CD4-positive, alpha-beta T cell treated with Interleukin-6 for 4 hours (primary cell): ENCODE measurements at places on chromosomes 4 and X.

DNA sequence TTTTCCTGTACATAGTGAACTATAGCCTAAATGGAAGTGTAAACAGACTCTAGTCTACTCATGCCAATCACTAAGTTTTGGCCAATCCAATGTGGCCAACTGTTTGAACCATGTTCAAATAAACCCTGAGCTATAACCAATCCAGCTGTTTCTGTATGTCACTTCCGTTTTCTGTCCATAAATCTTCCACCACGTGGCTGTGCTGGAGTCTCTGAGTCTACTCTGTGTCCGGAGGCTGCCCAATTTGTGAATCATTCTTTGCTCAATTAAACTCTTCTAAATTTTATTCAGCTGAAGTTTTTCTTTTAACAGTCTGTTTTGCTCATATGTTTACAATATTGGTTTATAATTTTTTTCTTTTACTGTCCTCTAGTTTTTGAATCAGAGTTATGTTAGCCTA, 112.3 kb upstream of the BANK1 start:
- DNase-seq: no peak

DNA sequence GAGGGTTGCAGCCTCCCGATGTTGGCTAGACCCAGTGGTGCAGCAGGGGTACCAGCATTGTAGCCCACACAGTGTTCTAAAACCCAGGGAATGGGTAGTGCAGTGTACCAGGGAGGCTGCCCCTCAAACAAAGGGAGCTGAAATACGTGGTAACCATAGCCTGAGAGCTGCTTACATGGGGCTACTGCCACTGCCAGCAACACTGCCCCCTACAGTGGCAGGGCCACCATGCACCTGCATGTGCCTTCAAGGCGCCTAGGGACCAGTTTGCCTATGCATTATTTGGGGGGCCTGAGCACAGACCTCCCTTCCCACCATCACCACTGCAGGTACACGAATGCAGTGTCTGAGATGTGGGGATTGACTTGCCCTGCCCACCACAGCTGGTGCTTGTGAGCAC, 21.0 kb upstream of the BMP15 start:
- DNase-seq: no peak

DNA sequence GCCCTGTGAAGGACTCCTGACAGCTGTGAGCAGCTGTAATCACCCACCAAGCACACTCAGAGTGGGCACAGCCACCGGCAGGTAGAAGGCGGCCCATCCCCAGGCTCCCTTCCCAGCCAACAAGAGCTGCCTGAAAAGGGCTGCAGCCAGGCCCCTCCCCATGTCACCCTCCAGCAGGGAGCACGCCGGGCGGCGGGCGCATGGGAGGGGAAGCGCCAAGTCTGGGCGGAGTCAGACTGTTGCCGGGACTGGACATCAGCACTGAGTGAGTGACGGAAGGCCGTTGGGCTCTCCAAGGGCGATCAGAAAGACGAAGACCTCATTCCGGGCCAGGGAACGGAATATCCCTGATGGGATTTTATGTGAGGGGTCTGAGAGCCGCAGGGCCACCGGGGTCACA, 82.1 kb downstream of the PPP2R2C start:
- no peak for DNase-seq

DNA sequence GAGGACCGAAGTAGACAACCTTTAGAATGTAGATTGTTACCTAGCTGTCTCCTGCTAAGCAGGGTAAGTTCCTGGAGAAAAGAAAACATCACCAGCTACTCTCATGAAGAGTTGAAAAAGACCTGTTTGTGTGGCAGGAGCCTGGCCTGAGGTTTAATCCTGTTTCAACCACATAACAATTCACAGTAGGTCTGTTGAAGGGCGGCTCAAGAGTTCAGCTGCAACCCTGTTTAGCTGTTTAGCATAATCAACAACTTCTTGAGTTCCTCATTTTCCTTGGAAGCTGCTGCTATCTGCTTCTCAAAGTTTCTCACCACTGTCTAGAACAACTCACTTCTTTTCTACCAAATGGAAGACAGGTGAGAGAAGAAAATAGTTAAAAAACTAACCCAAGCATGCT, 170.4 kb upstream of the TET2 start:
- DNase-seq: no peak

DNA sequence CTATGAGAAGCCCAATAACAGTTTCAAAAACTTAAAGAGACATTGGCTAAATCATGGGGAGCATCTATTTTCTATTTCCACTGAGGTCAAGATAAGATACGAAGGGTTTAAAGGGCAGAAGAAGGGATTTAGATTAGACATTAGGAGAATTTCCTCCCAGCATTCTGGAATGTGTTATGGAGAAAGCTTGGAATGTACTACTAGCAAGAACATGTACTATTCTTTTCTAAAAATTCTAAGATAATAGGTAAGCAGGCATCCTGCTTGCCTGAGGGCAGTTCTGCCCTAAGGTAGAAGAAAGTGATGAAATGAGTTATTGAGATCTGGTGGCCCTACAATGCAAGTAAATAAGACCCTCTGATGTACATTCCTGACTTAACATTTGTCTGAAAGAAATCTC, 279.2 kb downstream of the NR3C2 start:
- no peak for DNase-seq

GRCh38 chrX:18674417-18674787, 2.5 kb upstream of the RS1 start:
- peak; percentile 13 for DNase-seq

DNA sequence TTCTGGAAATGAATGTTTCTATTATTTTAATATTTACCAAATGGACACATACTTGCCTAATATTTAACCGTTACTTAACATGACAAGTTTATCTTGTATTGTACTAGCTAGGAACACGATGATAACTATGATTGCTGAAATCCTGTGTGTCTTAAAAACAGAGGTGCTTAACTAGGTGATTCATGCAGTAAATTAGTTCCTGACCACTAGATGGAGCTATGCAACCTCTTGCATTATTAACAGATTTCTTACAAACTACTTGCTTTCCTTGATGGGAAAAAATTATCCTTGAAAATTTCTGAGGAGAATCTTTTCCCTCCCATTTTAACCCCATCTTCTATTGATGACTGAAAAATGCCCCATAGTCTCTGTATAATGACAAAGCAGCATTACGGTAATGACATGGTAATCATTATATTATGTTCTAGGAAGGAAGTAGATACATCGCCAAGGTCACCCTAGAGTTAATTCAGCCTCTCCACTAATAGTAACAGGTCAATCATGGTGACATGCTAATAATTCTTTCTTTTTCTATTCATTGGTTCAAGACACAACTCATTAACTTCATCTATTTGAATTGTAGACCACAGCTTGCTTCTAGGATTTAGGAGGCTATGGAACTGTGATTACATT, 844.2 kb downstream of the RAPGEF2 start:
- DNase-seq: no peak

DNA sequence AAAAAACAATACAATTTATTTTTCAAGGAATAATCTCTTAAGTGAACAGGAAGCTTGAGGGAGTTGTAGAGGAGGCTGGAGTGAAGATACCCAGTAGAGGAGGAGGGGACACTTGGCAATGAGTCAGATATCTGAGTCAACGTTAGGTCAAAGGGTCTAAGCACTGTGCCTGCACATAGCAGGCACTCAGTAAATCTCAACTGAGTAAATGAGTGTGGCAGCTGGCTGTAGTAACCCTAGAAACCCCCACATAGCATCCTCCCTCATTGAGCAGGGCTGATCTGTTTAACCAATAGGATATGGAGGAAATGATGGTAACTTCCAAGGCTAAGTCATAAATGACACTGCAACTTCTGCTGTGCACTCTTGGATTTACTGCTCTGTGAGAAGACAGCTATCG, 186.0 kb upstream of the FAM241A start:
- no peak for DNase-seq

DNA sequence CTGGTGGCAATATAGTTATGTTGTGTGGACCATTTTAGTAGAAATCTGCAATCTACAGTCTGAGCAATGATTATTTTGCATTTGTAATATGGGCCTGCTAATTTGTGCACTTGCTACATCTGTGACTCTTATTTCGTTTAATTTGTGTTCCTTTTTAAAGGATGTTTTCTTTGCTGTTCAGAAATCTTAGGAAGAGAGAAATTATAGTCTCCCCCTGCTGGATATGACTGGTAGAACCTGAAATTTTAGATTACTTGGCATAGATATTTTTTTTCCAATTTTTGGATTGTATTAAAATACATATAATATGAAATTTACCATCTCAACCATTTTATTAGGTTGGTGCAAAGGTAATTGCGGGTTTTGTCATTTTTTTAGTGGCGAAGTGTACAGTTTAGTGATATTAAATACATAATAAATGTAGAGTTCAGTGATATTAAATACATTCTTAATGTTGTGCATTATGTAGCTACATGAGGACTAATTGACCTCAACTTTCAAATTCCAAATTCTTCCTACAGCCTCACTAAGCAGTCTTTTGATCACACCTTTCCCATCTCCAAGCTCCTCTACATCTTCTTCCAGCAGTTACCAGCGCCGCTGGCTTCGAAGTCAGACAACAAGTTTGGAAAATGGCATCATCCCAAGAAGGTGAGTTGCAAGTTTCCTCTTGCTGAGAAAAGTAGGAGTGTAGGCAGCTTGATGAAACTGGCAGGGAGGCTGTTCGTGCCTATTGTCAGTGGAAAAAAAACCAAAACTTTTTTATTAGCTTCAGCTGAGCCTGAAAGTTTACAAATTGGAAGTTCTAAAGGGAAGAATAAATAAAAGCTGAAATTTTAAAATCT, 82.2 kb downstream of the FNIP2 start:
- no peak for DNase-seq

GRCh38 chrX:85964744-85965143, 82.6 kb downstream of the CHM start:
- no peak for DNase-seq

DNA sequence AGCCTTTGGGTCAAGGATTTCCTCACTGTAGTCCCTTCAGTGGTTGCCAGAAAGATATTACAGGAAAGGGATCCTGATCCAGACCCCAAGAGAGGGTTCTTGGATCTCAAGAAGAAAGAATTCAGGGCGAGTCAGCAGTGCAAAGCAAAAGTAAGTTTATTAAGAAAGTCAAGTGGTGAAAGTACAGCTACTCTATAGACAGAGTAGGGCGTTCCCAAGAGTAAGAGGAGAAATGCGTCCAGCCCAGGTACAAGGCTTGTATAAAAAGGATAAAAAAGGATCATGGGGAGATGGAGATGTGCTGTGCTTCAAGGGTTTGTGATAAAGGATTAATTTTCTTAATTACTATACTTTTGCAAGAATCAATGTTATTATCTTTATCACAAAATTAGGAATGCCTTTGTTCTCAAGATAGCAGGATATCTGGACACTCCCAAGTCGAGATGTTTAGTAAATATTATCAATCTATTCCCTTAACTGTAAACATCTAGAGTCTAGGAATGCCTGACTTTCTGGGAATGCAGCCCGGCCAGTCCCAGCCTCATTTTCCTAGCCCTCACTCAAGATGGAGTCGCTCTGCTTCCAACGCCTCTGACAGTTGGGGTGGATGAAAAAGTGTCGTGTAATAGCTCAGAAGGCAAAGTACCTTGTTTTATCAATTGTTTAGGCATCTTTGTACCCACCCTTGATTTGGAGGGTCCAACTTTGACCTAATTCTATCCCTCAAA, 360.7 kb downstream of the GPM6A start:
- no peak for DNase-seq

- no peak for DNase-seq
Observed at GRCh38 chrX:123876177-123876576, 16.3 kb downstream of the XIAP start.

- no peak for DNase-seq
Observed at GRCh38 chrX:148416931-148417330, 83.5 kb upstream of the AFF2 start.

DNA sequence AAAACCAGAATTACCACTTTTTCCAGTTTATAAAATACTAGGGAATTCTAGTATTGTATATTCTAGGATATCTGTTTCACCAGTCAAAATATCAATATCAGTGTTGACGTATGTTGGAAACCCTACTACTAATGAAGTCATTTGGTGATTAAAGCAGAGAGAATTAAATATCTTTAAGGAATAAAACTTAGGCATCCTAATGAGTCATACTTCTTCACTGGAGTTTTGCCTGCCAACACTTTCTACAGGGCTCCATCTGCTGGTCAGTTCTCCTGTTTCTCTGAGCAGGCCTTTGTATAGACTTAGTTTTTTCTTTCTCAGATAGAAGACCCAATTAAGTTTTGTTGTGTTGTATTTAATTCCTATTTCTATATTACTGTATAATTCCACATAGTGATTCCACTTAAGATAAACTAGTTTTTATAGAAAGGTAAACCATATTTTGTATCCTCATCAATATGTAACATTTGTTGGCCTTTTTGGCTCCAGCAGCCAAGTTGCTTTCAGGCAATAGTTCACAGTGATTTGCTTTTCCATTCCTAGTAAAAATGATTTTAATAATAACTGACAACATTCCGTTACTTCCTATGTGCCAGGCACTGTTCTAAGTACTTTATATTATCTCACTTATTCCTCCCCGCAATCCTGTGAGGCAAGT, 3.5 kb downstream of the AP1AR start:
- peak; percentile 73 for DNase-seq

- no peak for DNase-seq
Observed at GRCh38 chr4:19214591-19215186, 1037.0 kb upstream of the SLIT2 start.

DNA sequence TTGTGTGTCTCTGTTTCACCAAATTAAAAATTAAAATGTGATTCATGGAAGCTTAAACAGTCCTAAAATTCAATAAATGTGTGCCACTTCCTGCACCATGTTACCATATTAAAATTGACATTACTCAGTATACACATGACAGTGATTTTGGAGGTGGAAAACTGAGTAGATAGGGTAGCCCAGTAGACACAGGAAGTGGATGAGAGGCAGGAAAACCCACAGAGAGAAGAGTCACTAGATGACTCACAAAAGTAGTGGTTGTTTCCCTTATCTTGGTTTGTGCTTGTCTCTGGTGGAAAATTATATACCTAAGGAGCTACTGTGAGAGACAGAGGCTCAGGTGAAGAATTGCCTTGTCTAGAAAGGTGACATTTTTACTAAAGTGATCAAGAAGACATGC, 375.8 kb upstream of the CXorf51B start:
- DNase-seq: no peak

GRCh38 chr4:69523385-69524132, 27.9 kb upstream of the UGT2B4 start:
- no peak for DNase-seq

DNA sequence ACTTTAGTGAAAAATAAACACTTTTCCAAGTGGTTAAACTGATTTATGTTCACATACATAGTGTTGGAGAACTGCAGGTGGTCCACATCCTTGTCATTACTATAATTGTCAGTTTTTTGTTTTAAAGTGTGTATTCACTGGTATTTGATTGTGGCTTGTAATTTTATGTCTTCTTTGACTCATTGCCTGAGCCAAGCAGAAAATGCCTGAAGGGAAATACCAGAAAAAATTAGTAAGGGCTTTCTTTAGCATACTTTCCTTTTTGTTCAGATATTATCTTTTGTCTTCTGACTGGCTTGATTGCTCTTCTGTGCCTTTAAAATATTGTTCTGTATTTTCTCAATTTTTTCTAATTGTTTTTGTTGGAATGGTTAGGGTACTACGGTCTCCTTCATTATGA, 981.3 kb downstream of the C4orf33 start:
- DNase-seq: no peak

GRCh38 chr4:107541511-107541910, 178.5 kb downstream of the PAPSS1 start:
- no peak for DNase-seq
